ENCODE measurements at places on chromosomes 1 and 21. TPM values are rescaled to one million over a fixed set of nuclear protein-coding genes. Genes with fewer than 3 reads are reported as not detected.

DNA sequence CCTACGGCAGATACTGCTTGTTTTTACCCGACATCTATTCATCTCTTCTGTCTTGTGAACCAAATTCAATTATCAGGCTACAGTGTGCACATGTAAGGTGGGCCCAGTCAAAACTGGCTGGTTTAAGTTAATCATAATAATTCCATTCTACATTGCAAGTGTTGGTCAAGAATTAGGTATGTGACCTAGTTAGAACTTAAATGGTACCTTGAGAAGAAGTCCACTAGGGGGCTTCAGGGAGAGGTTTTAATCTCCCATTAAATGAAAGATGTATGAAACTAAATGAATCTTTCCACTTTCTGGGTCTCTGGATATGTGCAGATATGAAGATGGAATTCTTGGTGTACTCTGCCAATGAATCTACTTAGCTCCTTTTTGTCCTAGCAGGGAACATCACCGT, 187.1 kb downstream of the CDC42BPA start:
- H3K27ac ChIP-seq, result no peak overlapping the region
- no peaks in the 10 kb centered on the region for H3K27me3 ChIP-seq

GRCh38 chr21:27293239-27293638, 326.4 kb upstream of the ADAMTS5 start:
- DNase-seq, result no peak
- H3K4me1 ChIP-seq, result no peaks in the 10 kb centered on the region
- H3K27ac ChIP-seq, result no peak overlapping the region

- H3K27me3 ChIP-seq, result no peaks in the 10 kb centered on the region
- no peaks in the 10 kb centered on the region for H3K36me3 ChIP-seq
- no peaks in the 10 kb centered on the region for H3K4me1 ChIP-seq
- no peak overlapping the region for H3K27ac ChIP-seq
- no peak for DNase-seq
- H3K4me3 ChIP-seq, result no peak overlapping the region
Observed at GRCh38 chr1:222325506-222325905, 222.4 kb downstream of the HHIPL2 start.

- H3K4me1 ChIP-seq, result no peaks in the 10 kb centered on the region
- H3K4me3 ChIP-seq, result no peak overlapping the region
- H3K36me3 ChIP-seq, result no peaks in the 10 kb centered on the region
- H3K27me3 ChIP-seq, result no peaks in the 10 kb centered on the region
- H3K27ac ChIP-seq, result no peak overlapping the region
Observed at GRCh38 chr1:95111014-95111413, 6.1 kb upstream of the TLCD4 start.

GRCh38 chr1:70284366-70284765, 63.2 kb downstream of the SRSF11 start:
- H3K4me3 ChIP-seq, result no peak overlapping the region
- H3K4me1 ChIP-seq, result peaks cover 15% of the 10 kb centered on the region
- H3K27ac ChIP-seq, result no peak overlapping the region
- H3K36me3 ChIP-seq, result peaks cover 49% of the 10 kb centered on the region
- DNase-seq, result no peak
- no peaks in the 10 kb centered on the region for H3K27me3 ChIP-seq

- H3K4me1 ChIP-seq, result no peaks in the 10 kb centered on the region
- peak overlapping the region; percentile 26 for H3K27ac ChIP-seq
- DNase-seq, result no peak
Observed at GRCh38 chr1:7930645-7931445, 9.8 kb downstream of the TNFRSF9 start.

DNA sequence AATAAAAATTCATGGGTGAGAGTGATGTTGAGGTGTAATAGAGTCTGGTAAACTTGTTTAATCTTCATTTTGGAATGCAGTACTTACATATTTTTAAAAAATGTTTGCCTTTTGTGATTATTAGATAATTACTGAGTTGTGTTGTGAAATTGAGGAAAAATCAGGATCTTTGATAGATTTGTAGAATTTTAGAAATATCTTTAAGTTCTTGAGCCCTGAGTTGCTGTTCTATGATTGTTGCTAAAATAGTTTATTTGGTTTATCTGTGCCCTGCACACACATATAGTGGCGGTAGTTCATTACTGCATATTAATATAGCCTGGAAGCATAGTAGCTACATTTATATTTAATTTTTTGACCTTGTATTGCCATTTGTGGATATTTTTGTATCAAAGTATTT, 1.6 kb downstream of the B3GALT2 start:
- no peaks in the 10 kb centered on the region for H3K36me3 ChIP-seq
- DNase-seq, result no peak
- H3K4me1 ChIP-seq, result no peaks in the 10 kb centered on the region
- peak overlapping the region; percentile 51 for H3K4me3 ChIP-seq

DNA sequence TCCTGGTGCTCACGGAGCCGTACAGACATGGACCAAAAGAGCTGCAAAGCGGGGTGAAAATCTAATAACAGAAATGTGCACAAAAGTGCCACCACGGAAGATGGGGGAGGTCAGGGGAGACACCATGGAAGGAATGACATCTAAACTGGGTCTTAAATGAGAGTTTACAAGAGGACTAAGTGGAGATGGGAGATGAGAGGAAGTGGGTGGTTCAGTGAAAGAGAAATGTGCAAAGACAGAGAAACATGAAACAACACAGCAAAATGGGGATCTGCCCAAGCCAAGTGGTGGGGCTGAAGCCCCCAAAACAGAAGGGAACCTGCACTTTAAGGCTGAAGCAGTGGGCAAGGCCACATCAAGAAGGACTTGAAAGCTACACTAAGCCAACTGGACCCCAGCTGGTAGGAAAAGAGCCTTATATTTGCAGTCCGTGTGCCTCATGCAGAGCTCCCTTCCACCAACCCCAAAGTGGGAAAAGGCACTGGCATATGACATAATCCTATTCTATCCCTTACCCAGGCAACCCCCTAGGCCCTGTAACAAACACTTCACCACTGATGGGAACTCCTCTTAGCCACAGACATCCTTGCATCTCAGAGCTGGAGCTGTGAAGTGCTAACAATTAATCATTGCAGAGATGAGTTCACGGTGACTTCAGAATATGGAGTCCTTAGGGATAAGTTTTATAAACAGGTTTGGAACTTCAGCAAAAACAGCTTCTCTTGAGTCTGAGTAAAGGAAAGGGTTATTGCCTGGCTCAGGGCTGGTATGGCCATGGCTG, 198.6 kb upstream of the EDN2 start:
- H3K36me3 ChIP-seq, result no peaks in the 10 kb centered on the region
- H3K27ac ChIP-seq, result no peak overlapping the region
- no peak for DNase-seq
- peaks cover 40% of the 10 kb centered on the region for H3K4me1 ChIP-seq

- no peak overlapping the region for H3K27ac ChIP-seq
- no peak for DNase-seq
- no peaks in the 10 kb centered on the region for H3K4me1 ChIP-seq
Observed at GRCh38 chr1:212042436-212042835, 6.9 kb downstream of the DTL start.

The BMP8A gene
- total RNA-seq, result 0.38 TPM

The B3GALT5 gene
- 0.19 TPM for total RNA-seq

The GPATCH2 gene
- 13.0 TPM for total RNA-seq

The SYTL1 gene
- 109 TPM for total RNA-seq

The KRTAP12-2 gene
- not detected for total RNA-seq

The CELA3B gene
- total RNA-seq, result not detected

The GPR37L1 gene
- 0.09 TPM for total RNA-seq

Data from esophagus squamous epithelium (tissue), 5 donors.